ENCODE measurements at places on chromosomes 7 and 10.

DNA sequence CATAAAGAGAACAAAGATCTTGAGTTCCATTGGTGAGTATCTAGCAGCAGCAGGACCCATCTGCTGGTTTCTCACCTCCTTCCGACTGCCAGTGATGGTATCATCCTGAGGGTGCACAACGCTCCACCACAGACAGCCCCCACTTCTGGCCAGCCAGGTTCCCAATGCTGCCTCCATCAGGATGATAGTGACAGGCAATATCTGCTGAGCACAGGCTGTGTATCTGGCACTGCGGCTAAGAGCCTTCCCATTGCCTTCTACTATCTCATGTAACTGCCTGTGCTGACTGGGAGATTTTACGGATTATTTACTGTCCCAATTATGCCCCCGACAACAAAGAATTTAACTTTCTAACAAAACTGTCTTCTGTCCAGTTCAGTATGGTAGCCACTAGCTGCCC, 352.4 kb upstream of the AOAH start:
- no peak for DNase-seq

- DNase-seq = no peak
Measured at GRCh38 chr10:36670621-36671402, 454.6 kb upstream of the ANKRD30A start.

GRCh38 chr10:119235356-119235755, 28.0 kb downstream of the GRK5 start:
- DNase-seq = no peak

DNA sequence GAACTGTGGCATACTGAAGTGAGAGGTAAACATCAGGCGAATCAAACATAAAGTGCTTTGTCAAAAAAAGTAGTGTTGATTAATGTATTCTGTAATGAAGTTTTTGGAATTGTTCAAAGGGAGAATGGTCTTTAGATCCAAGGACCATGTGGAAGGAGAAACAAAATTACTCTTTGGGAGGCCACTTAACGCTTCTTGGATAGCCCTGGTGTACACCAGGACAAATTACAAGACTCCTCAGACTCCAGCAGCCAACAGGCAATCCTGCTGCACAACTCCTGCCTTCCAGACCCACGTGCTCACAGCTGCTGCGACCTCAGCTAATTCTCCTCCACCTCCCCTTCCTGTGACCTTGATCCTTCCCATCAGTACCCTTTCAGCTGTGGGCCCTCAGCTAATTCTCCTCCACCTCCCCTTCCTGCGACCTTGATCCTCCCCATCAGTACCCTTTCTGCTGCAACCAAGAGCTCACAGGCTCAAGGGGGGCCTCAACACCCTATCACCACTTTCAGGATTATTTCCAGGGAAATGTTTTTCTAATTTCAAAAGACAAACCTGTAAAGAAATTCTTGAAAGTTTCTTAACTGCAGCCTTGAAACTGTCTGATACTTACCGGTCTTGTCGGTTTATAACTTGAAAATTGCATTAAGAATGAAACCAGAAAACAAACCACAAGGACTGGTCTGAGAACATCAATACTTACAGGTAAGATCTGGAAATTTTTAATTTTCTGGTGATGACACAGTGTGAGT, 29.7 kb upstream of the DDC start:
- no peak for DNase-seq

- DNase-seq = no peak
Measured at GRCh38 chr7:19984231-19984632, 210.8 kb upstream of the TMEM196 start.

DNA sequence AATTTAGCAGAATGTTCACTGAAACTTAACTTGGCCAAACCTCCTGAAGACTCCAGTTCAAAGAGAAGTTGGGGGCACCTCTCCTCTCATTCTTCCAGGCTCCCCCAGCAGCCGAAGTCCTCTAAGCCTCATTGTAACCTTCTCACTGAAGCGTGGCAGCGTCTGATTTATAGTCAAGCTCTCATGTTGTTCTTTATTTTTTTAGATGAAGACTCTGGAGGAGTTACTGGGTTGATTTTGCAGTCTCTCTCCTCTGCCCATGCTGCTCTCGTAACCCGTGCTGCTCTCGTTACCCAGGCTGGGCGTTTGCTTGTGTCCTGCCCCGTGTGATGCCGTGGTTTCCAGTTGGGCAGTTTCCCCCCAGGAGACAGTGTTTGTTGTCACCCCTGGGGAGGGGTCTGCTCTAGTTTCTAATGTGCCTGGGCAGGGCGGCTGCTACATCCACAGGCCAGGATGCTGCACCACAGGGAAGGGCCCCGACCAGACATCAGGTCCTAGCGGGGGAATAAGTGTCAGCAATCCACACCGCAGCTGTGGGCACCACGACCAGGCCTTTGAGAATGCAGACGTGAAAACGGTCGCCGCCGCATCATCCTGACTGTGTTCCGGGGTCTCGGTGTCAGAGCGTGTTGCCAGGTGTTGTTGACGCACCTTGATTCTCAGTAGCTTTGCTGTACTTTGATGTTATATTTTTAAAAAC, 65.2 kb downstream of the WDR37 start:
- no peak for DNase-seq

- DNase-seq = no peak
Measured at GRCh38 chr7:43868681-43869005, 674 bp downstream of the MRPS24 start.

DNA sequence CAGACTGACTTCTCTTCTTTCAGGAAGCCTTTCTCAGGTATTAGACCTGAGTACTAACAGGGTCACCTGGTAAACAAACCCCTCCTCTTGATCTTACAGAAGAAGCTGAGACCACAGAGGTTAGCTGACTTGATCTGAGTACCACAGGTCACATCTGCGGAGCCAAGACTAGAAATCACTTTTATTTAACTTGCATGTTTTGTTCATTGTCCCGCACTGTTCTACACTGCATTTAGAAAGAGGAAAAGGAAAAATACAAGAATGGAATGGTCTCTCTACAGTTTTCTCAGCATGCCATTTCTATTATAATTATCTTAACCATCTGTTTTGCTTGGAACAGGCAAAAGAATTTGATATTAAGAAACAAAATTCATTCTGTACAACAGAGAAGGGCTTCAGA, 245.6 kb upstream of the ETV1 start:
- DNase-seq = no peak

- DNase-seq = no peak
Measured at GRCh38 chr10:28391283-28391682, 88.4 kb upstream of the MPP7 start.

DNA sequence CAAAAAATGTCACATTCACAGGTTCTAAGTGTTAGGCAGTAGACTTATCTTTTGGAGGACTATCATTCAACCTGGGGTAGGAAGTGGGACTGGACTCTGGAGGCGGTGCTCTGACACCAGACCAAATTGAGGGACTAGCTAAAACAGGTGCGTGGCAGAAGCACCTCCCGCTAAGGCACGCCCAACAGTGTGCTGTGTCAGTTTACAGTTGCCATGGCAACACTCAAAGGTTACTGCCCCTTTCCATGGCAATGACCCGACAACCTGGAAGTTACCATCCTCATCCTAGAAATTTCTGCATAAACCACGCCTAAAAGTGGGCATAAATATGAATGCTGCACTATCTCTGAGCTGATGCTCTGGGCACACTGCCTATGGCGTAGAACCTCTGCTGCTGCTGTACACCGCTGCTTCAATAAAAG, 14.0 kb upstream of the BLNK start:
- DNase-seq = no peak

GRCh38 chr10:57513637-57514036, 754.1 kb downstream of the IPMK start:
- DNase-seq = no peak

- DNase-seq = no peak
Measured at GRCh38 chr10:72541337-72541736, 84.5 kb downstream of the MICU1 start.

DNA sequence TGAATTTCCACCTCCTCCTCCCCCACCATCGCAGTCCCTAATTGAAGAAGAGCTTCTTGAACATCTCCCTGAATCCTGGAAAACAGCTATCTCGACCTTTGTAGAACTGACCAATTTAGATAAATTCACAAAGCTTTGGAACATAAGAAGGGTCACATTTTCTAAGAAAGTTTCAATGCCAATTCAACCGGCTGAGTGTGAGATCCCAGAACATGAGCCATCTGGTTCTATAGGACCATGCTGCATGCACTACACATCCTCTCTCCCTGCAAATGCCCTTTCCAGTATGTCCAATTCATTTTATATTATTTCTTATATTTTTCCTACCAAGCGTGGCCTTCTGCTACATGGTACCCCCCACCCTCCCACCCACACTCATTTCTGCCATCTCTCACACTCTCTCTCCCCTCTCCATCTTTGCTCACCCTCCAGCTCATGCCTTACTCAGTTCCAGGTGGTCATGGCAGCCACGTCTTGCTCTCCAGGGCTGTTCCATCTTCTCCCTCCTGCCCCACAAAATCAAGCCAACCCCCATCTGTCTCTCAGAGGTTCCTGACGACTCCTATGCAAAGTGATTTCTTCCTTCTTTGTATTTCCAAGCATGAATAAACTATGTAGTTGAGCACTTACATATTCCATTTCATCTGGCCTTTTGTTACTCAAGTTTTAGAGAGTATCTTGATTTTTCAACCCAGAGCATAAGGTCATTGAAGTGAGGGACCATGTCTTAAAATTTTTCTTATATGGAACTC, 19.3 kb downstream of the FRMD4A start:
- DNase-seq = no peak

DNA sequence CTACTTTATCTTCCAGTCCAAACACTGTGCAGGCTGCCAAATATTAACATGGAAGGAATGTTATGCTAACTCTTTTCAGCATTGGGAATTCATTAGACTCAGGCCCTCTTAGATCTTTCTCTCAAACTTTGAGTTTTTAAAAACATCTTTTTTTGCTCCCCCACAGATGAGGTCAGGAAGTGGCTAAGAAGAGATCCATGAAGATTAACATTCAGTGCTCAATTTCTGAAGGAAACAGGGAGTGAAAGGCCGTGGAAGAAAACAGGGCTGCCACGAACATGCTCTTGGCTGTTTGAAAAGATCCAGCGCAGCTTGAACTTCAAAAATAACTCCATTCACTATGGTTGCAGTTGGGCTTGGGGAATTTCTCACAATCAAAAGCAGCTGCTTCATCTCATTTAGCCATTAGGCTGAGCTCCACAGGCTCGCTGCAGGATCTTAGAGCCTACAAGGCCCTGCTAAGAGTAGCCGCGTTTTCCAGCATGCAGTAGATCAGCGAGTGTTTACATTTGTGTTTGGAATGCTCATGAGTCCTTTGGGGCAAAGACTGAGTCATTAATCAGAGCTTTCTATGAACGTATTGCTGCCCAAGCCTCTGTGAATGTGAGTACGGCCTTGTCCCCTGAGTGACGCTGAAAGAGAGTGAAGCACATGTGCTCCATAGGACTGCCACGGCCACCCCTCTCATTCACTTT, 41.2 kb upstream of the TNS3 start:
- no peak for DNase-seq

- DNase-seq = peak; percentile 30
Measured at GRCh38 chr7:94509264-94509886, at the start of gene CASD1. TSS of gene CASD1 (plus strand) at chr7:94509809. CDS start at chr7:94510085, 276 bp downstream.

- no peak for DNase-seq
Measured at GRCh38 chr10:34801097-34801733, 13.9 kb downstream of the PARD3 start.

DNA sequence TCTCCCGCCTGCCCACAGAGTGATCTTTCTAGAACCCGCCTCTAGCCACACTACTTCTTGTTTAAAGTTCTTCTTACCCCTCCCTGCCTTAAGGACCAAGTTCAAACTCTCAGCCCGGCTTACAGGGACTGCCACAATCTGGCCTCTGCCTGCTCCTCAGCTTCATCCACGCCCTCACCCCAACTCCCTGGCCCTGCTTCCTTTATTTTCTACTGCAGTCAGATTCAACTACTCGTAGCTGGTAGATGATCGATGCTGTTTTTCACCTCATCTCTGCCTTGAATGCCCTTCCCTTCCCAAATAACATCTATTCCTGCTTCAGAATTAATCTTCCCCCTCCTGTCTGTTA, 508.5 kb downstream of the RPS24 start:
- no peak for DNase-seq

GRCh38 chr10:10353326-10353868, 664.3 kb upstream of the CELF2 start:
- DNase-seq = no peak

- DNase-seq = no peak
Measured at GRCh38 chr10:86950349-86950748, 7.1 kb downstream of the MMRN2 start.

DNA sequence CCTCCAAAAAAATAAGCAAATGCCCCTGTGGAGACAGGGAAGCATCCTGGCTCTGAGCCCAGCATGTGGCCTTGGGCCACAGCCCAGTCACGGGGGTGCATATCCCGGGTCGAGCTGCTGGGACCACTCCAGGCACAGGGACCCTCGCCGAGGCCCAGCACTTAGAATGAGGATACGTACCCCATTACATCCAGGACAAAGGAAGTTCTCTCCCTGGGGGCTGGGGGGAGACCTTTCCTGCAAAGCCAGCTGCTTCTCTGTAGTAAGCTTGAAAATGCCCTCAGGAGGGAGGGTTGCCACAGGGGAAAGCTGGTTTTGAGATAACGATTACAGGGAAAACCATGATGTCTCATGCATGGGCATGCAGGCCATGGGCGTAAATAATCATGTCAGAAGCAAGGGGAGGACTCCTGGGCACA, 75.5 kb downstream of the HIPK2 start:
- no peak for DNase-seq

DNA sequence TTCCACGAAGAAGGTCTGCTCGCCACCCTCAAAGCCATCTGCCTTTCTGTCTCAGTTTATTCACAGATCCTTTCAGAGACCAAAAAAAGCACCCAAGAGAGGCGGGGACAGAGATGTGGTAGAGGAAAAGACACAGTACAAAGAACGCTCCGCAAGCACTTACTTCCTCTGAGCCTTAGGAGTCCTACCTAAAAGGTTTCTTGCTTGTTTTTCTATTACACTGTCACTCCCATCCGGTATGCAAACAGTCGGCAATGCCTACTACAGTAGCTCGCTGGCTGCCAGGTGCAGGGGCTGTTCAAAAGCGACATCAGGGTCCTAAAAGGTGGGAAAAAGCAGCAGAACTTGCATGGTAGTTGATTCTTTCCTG, 816 bp downstream of the TECPR1 start:
- no peak for DNase-seq

DNA sequence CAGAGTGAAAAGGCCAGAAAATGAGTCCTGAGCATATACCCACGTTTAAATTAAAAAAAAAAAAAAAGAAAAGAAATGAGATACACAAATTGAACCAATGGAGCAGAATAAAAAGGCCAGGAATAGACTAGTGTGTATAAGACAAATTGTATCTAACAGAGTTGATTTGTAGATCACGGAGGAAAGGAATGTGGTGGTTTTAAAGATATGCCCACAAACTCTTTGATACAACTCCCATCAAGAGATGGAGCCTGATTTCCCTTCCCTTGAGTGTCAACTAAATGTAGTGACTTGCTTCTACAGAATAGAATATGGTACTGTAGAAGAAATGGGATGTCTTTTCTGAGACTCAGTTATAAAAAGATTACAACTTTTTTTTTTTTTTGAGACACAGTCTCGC, 10.4 kb downstream of the SYPL1 start:
- DNase-seq = no peak
